Nucleus accumbens (tissue), 56 donors: ENCODE measurements at places on chromosomes 2 and 18.

- no peak for DNase-seq
These were observed 115.6 kb upstream of the RMDN2 start for GRCh38 chr2:37809525-37809924.

- DNase-seq, result no peak
These were observed 1.1 kb upstream of the TET3 start for GRCh38 chr2:73983322-73984202.

- DNase-seq, result no peak
These were observed 27.1 kb downstream of the MTERF4 start for GRCh38 chr2:241074901-241075540.

GRCh38 chr2:42602218-42602875, 33.9 kb downstream of the MTA3 start:
- no peak for DNase-seq

DNA sequence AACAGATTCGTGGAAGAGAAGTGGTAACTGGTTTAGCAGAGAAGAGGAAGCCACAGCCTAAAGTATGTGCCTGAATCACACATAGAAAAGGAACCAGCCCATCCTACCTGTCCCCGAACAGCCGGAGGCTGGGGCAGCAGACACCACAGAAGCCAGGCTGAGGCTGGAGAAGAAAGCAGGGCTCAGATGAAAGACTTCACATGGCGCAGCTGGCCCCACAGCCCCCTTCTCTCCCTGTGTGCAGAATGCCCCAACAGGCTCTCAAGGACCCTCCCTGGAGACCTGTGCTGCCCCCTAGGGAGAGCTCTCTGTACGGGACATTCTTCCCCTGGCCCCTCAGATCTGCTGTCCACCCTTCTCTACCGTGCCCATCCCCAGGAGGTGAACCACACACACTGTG, 83.5 kb upstream of the RAB12 start:
- no peak for DNase-seq

DNA sequence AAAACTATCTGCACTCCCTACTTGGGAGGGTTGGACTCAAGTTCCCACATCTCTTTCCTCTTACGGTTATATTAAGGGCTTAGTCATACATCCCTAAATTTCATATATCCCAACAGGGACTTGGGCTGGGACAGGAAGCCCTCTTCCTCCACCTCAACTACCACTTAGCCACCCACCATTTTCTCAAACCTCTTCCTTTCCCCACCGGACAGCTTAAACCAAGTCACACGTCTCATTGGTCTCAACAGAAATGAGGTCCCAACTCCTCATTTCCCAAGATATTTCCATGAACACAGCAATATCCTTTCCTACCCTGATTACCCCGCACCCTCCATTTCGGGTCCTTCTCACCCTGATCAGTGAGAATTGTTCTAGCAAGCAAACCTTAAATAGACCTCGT, 736 bp downstream of the ZSCAN30 start:
- no peak for DNase-seq

DNA sequence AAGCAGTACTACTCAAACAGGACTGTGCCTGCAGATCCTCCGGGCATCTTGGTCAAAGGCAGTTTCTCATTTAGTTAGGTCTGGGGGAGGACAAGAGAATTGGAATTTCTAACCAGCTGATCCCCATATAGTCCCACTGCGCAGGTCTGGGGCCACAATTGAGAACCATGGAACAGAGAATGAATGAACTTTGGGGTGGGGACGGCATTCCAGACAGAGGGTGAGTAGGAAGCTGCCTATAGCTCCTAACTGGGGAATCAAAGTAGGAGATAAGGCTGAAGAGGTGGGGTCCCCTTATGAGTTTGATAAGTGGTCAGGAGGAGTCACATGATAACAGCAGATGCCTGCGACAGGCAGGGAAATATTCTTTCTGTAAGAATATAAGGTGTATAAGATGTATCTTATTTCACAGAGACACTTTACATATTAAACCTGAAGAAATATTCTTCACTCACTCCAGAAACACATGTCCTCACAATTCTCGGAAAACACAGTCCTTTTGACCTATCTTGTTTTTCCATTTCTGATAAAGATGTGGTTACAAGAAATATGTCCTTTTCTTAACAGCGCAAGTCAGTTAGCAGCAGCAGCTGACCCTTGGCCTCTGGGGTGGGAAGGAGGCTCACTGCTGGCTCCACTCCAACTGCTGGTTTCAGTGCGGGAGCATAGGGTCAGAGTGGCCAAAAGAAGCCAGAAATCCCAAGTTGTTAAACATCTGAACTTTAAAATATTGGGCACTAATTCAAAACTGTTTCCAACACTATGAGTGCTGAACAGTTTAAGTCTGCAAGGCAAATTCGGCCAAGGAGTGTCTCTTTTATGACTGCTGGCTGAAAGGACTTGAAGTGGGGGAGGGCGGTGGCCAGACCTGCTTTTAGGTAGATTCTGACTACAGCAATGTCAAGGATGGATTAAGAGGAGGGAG, 12.6 kb upstream of the TMEM214 start:
- DNase-seq, result no peak

DNA sequence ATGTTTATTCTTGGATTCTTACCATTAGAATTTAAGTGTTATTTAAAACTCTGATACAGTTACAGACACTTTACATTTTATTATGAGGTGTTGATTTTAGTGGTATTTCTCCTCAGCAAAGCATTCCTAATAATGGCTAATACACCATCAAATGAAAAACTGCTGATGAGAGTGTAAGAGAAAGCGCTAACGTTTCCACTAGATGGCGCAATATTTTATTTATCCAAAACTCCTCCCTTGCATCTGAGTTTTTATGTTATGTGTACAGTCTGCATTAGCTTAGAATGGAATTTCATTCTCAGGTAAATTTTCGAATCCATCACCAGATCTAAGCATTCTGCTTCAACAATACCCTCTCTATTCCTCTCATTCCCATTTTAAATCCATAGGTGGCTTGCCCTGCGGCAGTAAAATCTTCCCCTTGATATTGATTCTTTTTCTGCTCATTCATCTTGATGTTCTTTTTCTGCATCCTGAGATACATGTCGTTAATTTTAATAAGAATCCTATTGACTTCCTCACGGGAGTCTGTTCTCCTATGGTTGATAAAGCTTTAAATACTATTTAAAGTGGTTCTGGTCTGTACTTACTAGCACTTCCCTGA, 53.9 kb downstream of the PRKRA start:
- DNase-seq, result no peak

GRCh38 chr2:133974353-133974752, 279.5 kb upstream of the MGAT5 start:
- no peak for DNase-seq

DNA sequence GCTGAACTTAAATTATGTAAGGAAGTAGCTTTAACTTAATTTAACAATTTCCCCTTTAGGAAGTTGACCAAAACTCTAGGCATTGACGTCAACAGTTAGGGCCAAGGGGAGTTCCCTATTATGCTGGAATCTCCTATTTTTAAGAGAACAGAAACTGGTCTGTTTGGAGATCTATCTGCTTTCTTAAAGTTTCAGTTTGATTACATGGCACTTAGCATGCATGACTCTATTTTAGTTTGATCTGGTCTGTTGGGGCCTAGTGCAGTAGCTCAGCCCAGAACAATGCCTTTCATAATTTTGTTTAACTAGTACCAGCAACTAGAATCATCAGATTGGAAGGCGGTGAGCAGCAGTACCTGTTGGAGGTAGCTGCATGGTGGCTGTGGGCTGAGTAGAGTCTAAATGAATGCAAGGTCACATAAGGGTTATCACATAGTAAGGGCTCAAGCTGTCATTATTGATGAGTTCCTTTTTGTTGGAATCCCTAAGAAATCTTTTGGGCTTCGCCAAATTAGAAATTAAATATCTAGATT, 60.5 kb upstream of the ZNG1B start:
- DNase-seq, result no peak

DNA sequence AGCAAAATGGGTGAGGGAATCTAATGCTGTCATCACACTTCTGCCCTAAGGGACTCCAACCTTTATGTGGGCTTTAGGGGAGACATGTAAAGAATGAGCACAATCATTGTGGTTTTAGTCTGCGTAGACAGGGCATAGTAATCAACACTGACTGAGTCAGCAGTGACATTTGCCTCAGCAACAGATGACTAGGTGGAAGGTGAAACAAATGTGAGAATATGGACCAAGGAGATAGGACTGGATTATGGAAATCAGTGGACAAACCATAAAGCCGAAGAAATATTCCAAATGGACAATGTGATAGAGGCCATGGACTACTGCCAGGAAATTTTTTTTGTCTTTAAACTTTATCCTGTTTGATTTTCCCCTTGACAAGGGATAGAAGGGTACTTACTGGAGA, 83.9 kb downstream of the PDK1 start:
- DNase-seq, result no peak

DNA sequence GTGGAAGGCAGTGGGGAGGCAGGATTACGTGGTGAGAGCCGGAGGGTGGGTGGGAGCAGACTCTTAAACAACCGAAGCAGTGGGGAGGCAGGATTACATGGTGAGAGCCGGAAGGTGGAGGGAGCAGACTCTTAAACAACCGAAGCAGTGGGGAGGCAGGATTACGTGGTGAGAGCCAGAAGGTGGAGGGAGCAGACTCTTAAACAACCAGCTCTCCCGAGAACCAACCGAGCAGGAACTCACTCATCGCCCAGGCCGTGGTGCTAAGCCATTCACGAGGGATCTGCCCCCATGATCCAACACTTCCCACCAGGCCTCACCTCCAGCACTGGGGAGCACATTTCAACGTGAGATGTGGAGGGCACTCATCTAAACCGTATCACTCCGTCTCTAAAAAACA, 87.7 kb downstream of the RTP5 start:
- no peak for DNase-seq

GRCh38 chr2:218425531-218425930, 6.6 kb downstream of the VIL1 start:
- DNase-seq, result no peak

DNA sequence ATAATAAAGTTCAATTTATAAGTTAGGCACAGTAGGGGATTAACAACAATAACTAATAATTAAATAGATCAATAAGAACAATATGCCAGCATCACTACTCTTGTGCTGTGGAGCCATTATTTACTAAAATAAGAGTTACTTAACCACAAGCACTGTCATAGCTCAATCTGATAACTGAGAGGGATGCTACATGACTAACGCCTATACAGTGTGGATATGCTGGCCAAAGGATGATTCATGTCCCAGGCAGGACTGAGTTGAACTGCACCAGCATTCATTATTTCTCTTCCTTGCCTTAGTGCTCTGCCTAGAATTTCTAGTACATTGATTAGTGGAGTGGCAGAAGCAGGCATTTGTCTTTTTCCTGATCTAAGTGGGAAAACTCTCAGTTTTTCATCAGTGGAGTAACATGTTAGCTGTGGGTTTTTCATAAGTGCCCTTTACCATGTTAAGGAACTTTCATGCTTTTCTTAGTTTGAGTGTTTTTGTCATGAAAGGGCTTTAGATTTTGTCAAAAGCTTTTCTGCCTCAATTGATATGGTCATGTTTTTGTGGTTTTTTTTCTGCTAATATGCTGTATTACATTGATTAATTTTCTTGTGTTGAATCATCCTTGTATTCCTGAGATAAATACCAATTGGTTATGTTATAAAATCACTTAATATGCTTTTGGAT, 21.7 kb downstream of the KIAA1328 start:
- no peak for DNase-seq

GRCh38 chr2:120855855-120856405, 120.3 kb downstream of the GLI2 start:
- no peak for DNase-seq

- no peak for DNase-seq
These were observed 58.9 kb upstream of the ARL4C start for GRCh38 chr2:234555616-234556249.

DNA sequence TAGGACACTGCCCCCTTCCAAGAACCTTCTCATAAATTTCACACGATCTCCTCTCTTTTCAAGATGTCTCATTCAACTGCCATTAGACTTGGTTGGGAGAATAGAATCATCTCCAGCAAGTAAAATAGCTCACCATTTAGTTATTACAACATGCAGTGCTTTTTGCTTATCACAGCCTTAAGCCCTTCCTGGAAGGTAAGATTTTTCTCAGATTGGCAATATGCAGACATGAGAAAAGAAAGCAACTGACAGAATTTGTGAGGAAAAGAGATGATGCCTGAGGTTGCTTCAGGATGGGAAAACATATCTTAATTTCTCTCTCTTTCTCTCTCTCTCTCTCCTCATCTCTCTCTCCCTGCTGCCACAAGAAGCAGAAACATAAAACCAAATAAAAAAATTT, 855.1 kb upstream of the ACVR2A start:
- no peak for DNase-seq

GRCh38 chr2:57965219-57965618, 81.4 kb upstream of the VRK2 start:
- no peak for DNase-seq

- no peak for DNase-seq
These were observed 750 bp upstream of the CCDC150 start for GRCh38 chr2:196638765-196639164.

GRCh38 chr2:233002829-233003657, 10.0 kb downstream of the NGEF start:
- no peak for DNase-seq

GRCh38 chr2:132621131-132621875, 48.7 kb downstream of the LYPD1 start:
- no peak for DNase-seq

DNA sequence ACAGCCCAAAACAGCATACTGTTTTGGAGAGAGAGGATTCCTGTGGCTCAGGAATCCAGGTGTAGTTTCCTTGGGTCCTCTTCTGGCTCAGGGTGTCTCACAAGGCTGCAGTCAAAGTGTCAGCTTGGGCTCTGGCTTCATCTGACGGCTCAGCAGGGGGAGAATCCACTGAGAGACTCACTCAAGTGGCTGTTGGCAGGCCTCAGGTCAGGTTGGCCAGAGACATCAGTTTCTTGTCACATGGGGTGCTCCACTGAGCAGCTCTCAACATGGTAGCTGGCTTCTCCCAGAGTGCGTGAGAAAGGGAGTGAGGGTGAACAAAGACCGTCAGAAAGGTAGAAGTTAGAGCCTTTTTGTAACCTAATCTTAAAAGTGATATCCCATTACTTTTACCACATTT, 168.4 kb downstream of the SOCS6 start:
- no peak for DNase-seq

DNA sequence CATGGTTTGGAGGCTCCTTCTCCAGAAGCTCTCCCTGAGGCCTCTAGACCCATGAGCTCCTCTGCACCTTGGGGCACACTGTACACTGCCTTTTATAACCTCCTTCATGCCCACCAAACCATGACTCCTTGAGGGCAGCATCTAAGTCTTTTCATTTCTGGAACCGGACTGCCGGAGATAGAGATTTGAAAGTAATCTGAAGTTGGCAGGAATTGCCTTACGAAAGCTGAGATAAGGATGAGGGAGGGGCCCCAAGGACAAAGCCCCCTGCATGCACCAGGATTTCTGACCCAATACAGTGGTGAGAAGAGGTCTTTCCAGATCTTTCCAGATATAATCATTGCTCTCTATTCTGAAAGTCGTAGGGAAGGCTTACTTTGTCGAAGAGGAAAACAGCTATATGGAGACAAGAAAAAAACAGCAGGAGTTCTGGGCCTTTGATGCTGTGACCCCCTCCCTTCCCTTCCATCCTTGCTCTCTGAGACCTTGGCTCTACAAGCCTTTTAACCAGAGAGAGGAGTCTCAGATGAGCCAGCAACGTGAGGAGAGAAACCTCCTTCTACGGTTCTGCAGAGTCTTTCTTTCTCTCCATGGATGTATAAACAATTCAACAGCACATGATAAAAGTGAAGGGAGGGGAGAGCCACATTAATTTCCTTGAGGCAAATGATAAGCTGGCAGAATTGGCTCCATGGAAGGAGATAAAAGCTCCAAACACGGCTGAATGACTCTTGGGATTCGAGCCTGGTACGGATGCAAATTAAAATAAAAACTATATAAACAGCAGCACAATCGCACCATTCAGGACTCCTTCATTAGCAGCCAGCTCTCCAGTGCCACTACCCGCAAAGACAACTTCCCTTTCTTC, 88.0 kb upstream of the RTN4 start:
- peak; percentile 71 for DNase-seq

GRCh38 chr2:146128216-146128615, 1608.3 kb upstream of the ZEB2 start:
- no peak for DNase-seq
